IPS DF 19.7 (cell line): ENCODE measurements at places on chromosomes 5 and 9.

DNA sequence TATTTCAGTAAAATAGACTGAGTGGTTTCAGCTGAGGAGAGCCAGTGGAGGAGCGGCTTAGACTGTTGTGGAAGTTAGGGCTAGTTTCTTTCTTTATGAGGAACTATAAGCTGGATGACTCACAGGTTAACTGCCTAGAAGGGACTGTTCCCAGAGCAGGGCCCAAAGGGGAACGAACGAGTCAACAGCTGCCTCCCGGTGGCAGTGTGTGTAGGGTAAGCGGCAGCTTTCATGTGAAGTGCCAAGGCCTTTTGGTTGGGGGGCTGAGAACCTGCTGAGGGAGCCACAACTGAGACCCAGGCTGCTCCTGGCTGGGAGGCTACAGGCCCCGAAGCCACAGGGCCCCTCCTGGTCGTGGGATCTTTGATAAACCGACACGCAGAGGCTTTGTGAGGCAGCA, 7.0 kb downstream of the SQSTM1 start:
- DNase-seq = no peak

- DNase-seq = no peak
These were observed 556.0 kb downstream of the EBF1 start for GRCh38 chr5:158543539-158544387.

GRCh38 chr5:35214051-35214450, 16.2 kb downstream of the PRLR start:
- DNase-seq = no peak

DNA sequence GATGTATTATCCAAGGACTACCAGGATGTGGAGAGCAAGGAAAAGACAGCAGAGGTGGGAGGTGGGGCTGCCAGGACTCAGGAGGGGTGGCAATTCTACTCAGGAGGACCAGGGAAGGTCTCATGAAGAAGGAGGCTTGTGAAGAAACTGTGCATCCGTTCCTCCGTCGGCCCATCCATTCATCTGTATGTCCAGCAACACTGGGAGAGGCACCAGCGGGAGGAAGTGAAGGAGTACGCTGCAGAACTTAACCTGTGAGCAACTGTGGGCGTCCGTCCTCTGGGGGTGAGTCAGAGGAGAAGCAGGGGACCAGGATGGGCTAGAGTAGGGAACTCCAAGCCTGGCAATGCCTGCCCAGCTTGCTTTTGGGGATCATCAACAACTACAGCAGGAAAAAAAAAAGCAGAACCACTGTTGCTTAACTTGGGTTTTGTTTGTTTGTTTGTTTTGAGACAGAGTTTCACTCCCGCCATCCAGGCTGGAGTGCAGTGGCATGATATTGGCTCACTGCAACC, 47.3 kb upstream of the NEURL1B start:
- DNase-seq = no peak

- DNase-seq = no peak
These were observed 16.9 kb downstream of the PSMB7 start for GRCh38 chr9:124398191-124398935.

DNA sequence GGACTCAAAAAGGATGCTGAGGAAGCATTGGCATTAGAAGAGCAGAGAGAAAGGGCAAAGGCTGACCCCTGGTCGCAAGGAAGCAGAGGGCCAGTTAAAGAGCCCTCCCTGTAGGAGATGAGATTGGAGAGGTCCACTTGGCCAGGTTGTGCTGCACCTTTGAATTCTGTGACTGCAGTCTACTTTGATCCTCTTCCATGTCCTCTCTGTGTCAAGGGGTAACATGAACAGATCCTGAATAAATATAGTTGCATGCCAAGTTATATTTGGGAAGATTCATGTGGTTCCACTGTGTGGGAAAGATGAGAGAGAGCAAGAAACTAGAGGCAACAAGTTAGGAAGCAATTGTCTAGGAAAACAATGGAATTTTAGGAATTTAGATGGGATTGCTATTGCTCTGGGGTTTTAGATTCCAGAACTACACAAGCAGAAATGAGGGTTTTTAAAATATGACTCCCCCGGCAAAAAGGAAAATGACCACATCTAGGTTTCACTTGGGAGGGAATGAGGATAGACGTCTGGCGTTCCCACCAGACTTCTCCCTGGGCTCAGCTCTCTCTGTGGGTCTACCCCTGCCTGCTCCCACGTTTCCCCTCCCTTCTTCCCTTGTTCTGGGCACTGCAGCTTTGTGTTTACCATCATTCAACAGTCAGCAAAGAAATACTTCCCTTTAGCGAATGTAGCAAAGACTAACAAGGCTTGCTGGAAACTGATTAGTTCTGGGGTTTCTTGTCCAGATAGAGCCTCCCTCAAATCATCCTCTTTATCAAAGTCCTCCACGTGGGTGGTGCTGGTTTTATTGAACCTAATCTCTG, 63.6 kb downstream of the SNX18 start:
- DNase-seq = no peak

- no peak for DNase-seq
These were observed 84.4 kb downstream of the HTR4 start for GRCh38 chr5:148569948-148570347.

GRCh38 chr5:35223787-35224395, 6.4 kb downstream of the PRLR start:
- DNase-seq = no peak

DNA sequence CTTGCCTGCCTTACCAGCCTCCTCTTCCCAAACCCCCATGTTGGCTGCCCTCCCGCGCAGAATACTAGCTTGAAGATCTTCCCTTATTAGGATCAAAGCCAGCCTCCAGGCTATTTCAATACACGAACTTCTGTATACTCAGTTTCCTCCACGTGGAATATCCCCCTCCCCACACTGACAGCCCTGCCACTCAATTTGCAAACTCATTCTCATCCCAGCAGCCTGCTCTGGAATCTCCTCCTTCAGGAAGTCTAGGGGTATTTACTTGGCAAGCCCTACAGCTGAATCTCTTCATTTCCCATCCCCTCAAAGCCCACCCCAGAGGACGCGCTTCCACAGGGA, 157.0 kb upstream of the SMIM23 start:
- no peak for DNase-seq

DNA sequence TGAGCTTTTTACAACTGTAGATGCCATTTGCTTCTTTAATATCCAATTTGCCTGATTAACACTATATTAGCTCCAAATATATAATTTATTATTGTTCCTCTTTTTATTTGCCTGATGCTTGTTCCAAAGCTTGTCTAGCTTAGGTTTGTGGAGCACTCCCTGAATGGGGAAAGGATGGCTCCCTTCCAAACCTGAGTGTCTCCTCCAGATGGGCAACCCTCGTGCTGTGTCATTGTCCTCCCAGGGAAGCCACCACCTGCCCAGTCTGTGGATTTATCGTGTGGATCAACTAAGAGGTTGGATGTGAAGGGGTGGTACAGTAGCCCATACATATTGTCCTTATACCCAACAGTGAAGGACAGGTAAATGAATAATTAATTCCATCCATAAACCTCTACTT, 404.9 kb downstream of the CDK5RAP2 start:
- no peak for DNase-seq

- DNase-seq = no peak
These were observed 27.0 kb downstream of the PRUNE2 start for GRCh38 chr9:76878933-76879332.

DNA sequence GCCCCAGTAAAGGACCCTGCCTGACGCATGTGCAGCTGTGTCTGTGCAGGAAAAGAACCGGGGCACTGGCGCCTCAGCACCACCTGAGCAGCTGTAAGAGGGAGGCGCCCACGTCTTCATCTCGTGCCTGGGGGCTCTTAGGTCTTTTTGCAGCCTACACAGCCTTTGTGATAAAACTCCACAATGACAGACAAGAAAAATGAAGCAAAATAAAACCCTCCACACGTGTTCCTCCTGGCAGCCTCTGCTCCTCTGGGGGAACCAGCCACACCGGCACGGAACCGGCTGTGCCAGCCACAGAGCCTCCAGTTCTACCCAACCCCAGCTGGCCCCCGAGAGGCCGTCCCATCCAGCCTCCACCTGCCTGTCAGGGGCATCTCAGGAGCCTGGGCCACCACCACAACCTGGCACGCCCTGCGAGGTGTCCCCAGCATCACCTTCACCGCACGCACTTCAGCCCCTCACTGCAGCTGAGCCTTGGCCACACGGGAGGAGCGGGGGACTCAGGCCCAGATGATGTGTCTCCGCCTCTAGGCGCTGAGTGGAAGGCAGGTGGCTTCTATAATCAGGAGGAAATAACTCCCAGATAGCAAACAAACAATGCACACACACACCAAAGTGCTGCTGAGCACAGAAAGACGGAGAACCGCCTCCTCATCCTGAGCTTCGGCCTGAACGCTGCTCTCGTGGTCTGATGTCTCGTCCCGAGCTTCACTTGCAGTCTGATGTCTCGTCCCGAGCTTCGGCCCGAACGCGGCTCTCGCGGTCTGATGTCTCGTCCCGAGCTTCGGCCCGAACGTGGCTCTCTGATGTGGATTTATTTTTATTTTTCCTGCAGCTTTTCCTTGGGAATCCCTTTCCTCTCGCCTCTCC, 28.6 kb upstream of the NSMF start:
- no peak for DNase-seq

- DNase-seq = no peak
These were observed 396.5 kb downstream of the ZNF608 start for GRCh38 chr5:124349931-124350330.

- DNase-seq = no peak
These were observed 47.7 kb upstream of the BOD1 start for GRCh38 chr5:173664154-173664526.

GRCh38 chr5:158084292-158084691, 225.3 kb upstream of the CLINT1 start:
- DNase-seq = no peak

- no peak for DNase-seq
These were observed 24.1 kb downstream of the CARTPT start for GRCh38 chr5:71743155-71743554.

GRCh38 chr9:89527084-89527483, 29.2 kb upstream of the SEMA4D start:
- DNase-seq = no peak

DNA sequence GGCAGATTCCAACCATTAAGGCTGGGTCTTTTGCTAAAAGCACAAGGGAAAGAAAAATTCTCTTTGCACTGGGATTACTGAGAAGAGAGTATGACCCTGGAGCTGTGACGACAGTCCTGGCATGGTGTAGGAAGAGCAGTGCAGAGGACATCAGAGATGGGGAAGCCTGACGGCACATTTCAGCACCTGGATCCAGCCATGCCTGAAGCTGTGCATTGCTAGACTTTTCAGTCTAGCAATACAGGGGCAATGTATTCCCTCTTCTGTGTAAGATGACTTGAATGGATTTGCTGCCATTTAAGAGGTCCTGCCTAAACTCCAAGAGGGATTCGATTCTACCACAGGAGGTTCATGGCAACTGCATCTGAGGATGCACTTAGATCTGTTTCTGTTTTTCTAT, 12.3 kb upstream of the MRNIP start:
- no peak for DNase-seq

DNA sequence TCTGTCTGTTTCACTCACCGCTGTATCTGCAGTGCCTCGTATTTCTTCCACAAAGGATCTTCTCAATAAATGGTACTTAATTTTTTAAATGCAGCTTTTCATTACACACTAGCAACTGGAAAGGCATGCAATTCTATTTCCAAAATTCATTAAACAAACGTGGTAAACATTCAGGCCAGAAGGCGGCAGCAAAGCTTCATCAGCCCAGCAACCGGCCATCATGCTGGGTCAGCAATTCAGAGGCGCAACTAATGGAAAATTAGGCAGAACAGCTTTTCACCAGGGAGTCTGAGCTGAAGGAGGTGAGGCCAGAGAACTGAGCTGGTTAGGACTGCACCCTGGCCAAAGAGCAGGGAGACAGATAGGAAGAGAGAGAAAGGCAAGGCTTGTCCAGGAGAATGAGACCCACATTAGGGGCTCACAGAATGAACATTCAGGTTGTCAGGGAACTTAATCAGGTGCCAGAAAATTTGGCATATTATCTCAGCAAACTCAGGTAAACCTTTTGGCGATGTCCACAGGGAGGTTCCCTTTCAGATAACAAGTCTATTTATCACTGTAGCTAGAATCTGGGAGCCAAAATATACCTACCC, 17.7 kb upstream of the RNF180 start:
- no peak for DNase-seq

DNA sequence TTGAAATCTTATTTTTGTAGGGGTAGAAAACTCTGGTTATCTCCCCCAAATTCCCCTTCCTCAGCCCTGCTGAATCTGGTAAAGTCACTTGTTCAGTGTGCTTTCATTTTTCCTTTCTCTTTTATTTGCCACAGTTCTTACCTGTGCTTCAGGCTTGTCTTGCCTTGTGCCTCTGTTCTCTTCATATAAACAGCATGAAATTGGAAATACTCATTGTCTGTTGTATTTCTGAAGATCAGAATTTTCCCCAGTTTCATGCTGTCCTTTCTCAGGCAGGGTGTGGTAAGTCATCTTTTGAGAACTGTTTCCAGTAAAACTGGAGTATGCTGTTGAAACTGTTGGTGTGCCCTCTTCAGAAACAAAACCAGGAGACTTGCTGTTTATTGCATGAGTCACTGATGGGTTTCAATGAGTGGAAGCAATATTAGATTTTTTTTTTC, 7.0 kb downstream of the PAM start:
- no peak for DNase-seq

DNA sequence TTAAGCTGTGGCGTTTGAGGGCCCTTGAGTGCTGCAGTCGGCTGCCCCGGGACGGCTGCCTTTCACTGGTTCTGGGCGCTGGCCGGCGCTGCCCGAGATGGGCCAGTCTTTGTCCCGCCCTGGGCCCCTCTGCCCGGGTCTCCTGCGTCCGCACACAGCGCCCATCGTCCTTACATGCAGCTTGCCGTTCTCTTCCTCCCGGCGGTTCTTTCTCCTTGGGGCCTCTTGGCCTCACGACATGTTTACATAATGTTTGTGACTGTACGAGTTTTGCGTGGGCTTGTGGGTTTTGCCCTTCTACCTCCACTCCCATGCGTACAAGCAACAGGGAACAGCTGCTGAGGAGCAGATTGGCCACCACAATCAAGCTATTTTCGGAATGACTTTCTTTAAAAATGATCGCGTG, 618 bp downstream of the TNPO1 start:
- DNase-seq = no peak

- DNase-seq = no peak
These were observed 153.2 kb upstream of the EGFLAM start for GRCh38 chr5:38105231-38105570.

GRCh38 chr5:149237662-149238061, 34.0 kb upstream of the AFAP1L1 start:
- no peak for DNase-seq

DNA sequence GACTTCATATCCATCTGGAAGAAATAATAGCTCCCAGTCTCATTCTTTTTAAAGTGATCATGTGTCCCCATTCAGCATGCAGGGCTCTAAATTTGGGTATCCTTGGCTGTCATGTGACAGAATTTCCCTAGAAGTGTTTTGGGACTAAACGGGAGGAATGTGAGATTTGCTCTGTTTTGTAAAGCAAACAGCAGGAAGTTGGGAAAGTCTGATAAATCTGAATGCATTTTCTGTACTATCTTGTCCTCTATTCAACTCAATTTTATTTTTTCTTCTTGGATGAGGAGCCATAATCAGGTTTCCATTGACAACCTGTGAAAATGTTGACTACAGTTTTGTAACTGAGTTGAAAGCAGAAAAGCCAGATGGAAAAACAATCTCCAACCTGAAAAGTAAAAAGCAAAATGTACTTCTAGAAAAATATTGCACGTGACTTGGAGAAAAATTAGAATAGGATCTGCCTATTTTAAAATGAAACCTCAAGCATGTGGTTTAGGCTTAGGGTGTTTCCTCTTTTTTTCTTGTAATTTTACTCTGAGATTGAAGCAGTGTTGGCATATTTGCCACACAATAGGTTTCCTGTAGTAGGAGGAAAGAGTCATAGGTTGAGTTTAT, 76.2 kb upstream of the IL6ST start:
- no peak for DNase-seq

- DNase-seq = no peak
These were observed 203.0 kb upstream of the TUT7 start for GRCh38 chr9:86557063-86557766.

GRCh38 chr5:83922699-83923098, 202.0 kb upstream of the HAPLN1 start:
- no peak for DNase-seq
